Vagina (tissue), 2 donors: ENCODE measurements at places on chromosomes 13 and 19.

GRCh38 chr13:41848435-41849255 is 112.3 kb downstream of the VWA8 start:
- no peak for DNase-seq

DNA sequence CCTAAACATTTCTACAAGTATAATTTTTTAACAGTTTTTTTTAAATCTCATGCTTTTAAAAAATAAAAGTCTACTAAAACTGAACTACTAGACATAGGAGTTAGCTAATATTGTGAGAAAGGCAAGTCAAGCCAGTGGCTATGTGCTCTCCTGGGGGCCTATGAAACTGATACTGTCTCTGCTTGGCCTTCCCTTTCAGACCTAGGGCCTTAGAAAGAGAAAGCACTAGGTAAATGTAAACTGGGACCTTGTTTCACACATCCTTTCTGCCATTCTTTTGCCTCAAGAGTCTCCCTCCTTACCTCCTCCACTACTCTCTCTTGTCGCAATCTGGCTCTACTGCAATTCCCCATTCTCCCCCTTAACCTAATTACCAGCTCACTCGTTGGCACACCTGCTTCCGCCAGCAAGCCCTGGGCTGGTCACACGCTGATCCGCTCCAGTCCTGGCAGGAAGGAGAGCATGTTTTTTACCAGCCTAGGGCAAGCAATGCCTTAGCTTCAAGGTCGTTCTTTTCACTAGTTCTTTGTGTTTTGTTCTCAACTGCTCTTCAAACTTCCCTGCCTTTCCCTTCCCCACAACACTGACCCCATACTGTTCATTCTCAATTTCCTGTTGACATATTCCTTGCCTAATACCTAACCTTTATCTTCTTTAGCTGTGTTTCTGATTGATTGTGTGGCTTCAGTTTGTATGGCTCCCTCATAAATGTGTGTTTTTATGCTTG is 23.1 kb downstream of the TBC1D4 start:
- no peak for DNase-seq

DNA sequence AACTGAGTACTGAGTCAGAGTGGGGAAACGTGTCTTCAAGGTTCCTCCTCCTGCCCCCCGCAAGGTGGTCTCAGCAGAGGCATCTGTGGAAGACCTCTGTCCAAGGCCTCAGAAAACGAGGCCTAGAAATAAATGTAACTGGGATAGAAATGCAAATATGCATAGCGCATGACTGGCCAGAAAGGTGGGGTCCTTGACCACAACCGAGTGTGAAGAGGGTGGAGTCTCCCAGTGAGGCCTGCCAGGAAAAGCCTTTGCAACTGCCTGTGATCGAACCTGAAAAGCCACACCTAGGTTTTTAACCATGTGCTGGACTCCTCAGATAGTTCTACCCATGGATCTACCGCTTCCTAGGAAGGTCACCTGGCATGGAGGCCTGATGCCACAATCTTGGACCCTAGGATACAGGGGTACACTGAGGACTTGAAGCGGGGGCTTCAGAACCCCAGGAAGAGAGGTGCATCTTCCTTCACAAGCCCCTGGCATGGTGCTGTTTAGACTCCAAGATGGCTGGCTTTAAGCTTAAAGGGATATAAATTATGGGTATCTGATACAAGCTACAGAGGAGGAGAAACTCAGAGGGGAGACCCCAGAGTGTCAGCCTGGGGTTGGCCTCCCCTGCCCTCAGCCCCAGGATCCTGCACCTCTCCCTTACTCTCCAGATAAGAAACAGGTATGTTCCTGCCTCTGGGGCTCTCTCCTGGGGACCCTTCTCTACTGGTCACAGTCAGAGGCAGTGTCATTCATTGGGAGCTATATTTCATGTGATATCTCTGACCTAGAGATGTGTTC is 18.3 kb upstream of the SIGLEC6 start:
- no peak for DNase-seq

DNA sequence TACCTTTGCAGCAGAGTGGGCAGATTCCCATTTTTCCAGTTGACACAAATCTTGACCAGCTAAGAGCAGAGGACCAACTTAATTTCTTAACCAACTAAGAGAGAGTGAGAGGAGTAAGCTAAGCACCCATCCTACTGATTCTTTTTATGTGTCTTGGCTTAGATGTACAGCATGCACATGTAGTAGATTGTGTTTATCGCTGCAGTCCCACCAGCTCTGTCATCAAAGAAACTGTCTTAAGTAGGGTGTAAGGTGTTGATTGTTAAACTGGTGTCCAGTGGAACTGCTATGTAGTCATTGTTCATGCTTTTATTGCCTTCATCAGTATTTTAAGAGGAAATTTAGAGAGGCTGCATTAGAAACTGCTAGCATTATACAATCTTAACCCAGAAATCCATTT is 9.0 kb upstream of the UFM1 start:
- DNase-seq: no peak

DNA sequence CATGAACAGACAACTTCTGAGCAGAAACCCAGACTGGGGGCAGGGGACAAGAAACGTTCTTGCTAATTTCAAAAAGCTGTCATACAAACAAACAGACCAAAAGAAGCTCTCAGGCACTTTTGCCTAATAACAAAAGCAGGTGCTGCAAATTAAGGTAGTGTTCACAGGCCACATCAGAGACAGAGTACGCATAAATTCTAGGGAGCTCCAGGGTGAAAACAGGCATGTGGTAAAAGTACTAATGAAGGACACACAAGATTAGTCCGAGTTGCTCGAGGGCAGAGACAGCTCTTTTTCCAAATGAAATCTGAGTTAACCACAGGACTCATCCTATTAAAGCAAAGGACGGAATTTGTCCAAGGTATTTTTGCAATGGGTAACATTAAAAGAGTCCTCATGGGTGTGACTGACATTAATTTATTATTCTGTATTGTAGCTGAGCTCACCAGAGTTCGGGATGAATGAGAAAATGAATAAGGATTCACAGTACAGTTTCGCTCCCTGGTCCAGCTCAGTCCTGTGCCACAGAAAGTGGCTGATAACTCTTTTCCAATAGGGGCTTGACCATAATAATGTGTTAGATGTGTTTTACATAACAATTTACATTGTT is 197.3 kb downstream of the LHFPL6 start:
- no peak for DNase-seq

GRCh38 chr19:30558793-30559192 is 186.6 kb downstream of the ZNF536 start:
- DNase-seq: no peak

DNA sequence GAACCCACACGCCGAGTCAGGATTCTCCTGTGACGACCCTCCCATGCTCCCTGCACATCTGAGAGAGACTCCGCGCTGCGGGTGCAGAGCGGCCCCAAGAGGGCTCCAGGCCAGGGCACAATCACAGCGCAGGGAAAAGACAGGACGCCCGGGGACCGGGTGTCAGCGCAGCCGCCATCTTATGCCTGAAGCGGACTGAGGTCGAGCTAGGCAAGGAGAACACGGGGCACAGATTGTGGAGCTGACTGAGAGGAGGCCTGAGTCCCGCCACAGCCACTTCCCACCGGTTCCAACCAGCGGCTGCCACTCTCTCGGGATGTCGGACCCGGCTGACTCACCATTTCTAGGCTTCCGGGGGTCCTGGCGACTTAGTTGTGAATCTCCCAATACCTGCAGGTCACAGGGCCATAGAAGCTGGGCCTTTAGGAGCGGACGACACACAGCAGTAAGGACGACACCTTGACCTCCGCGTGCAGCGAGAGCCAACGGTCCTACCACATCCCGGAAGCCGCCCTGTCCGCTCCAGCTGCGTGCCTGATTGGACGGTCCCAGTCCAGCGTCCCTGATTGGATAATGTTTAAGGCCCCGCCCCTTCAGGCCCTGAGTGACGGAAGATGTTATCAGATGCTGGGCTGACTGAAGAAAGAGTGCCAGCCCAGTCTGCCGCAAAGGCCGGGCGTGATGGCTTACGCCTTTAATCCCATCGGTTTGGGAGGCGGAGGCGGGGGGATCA is at the start of gene ZNF728:
TSS of gene ZNF728 (minus strand) at position 487 of the 733 bp plus-strand sequence. CDS start at position 341, 146 bp downstream.
- no peak for DNase-seq

- DNase-seq: peak; percentile 87
Observed at GRCh38 chr13:40190641-40191100, 475.8 kb downstream of the FOXO1 start.

DNA sequence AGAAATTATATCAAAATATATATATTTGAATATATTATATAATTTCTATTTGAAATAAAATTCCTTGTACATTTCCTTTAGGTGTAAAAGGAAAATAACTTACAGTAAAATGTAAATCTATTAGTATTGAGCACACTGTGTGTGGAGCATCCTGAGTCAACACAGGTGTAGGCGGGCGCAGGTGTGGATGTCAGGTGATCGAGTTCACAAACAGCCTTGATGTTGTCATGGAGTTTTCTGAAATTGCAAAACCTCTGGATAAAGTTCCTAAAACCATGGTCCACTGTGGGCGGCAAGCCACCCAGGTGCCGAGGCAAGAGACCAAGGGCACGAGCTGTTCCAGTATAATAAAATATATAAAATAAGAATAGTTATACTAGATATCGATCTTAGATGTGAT is 27.7 kb upstream of the MCF2L start:
- no peak for DNase-seq

DNA sequence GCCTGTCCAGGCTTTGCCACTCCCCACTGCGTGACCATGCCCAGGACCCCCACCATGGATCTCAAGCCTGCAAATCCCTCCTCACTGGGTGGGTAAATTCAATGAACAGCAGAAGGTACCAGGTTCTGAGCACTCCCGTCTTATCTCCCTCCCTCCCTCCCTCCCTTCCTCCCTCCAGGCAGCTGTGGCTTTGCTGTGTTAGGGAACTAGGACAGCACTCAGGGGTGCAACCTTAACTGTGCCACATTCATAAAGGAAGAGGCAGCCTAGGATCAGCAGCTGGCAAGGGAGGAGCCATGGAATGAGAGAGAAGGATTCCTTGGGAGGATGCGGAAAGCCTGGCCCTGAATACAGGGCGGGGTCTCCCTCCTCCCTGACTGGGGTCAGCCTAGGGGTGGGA is 5.6 kb downstream of the CEACAM4 start:
- DNase-seq: peak; percentile 25

DNA sequence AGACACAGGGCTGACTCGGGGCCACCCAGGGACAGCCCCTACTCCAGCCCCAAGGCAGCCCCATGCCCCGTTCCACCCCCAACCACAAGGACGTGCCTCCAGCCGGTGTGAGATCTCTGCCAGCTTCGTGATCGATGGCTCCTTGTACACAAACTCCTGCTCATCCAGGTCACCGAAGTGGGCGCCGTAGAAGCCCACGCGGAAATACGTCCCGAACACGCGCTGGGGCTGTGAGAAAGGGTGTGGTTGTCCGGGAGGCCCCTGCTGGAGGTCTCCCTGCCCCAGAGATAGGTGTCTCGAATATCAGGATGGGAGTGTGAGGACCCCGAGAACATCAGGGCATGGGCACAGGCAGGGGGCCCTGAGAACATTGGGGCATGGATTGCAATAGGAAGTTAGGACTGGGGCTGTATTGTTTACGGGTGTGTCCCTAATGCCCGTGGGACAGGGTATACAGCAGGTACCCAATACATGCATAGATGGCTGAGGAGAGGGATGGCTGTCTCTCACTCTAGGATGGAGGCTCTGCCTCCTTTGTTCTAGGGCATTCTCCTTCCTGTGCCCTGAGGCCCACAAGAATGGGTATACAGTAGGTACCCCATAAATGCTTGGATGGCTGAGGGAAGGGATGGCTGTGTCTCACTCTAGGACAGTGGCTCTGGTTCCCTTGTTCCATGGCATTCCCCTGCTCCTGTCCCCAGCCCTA is 5.3 kb upstream of the KANK2 start:
- no peak for DNase-seq

- no peak for DNase-seq
Observed at GRCh38 chr13:36275190-36276002, 22.2 kb downstream of the CCDC169 start.

- DNase-seq: no peak
Observed at GRCh38 chr13:35714588-35715377, 238.3 kb upstream of the MAB21L1 start.

DNA sequence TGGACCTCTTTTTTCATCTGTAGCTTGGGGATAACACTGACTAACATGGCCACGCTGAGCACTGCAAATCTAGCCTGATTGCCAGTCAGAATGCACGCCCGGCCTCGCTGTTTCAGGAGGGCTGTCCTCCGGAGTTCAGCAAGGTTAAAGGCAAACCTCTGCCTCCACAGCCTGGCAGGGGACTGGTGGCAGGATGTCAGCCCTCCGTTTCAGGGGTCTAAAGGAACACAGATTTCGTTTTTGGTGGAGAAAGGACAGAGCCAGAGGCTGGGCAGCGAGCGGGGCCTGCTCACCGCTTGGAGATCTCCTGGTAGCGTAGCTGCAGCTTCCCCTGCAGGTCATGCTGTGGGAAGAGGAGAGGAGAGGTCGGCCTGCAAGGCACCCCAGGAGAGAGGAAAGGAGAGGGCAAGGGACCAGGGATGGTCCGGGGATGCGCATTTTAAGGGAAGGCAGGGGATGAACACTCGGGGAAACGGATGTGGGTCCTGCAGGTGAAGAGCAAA is 560 bp downstream of the NDUFA7 start:
- no peak for DNase-seq

DNA sequence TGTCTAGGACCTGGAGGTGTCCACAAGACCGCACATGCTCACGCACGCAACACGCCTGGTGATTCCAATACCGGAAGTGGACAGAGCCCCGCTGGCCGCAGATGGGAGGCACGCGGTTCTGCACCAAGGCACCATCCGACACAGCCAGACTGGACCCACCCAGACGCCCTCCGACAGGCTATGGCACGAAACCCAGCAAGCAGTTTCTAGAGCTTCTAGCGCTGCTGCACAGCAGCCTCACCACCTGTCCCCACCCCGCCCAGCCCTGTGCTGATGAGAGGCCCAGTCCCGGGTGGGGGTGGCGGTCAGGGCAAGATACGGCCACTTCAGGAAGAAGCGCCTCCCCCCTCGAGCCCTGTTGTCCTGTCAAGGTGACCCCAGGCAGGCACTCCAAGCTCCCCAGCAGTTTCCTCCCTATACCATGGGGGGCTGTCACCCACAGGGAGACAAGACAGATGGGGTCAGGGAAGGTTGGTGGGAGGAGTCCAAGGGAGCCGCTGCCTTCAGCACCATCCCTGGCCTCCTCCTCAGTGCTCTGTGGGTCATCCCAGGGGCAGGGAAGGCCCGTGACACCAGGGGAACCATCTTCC is 11.3 kb downstream of the LSM4 start:
- no peak for DNase-seq

DNA sequence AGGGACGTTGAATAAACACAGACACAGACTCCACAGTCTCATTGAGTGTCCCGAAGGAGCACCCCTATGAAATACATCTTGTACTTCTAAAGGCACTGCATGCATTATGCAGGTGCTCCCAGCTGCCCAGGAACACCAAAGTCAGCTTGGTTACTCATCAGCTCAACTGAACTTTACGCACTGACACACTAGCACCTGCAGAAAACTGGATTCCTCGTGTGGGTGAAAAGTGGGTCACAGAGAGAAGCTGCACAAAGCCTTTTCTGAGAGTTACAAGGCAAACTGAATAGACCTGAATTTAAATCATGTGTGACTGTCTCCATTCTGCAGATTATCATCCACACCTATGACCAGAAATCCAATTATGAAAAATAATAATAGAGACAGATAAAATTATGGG is 527.5 kb upstream of the NBEA start:
- no peak for DNase-seq
